ENCODE measurements at places on chromosomes 16 and 17.

DNA sequence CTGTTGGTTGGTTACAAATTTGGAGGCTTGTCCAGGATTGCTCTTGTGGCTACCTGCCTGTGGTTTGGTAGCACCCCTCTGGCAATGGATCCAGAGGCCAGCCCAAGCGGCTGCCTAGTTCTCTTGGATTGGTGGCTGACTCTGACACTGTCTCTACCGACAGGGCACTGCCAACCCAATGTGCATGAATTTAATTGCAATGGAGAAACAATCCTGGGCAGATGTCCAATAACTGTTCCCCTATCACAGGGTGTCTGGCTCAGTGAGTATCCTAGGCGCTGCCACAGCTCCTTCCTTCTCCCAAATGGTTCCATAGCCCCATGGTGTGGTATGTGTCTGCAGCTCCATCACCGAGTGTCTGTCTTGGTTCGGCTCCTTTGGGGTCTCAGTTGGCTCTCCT lies 19.5 kb downstream of the N4BP1 start:
- no peak for DNase-seq

- no peak for DNase-seq
These were observed 688.8 kb upstream of the SALL1 start for GRCh38 chr16:51839727-51840462.

- DNase-seq = no peak
These were observed 101.4 kb downstream of the TNFRSF13B start for GRCh38 chr17:16870253-16871245.

- no peak for DNase-seq
These were observed 549.0 kb downstream of the HS3ST4 start for GRCh38 chr16:26240807-26241206.

- DNase-seq = no peak
These were observed 15.2 kb downstream of the KRT23 start for GRCh38 chr17:40922239-40922638.

GRCh38 chr16:57184887-57185445 lies 873 bp downstream of the PSME3IP1 start:
- DNase-seq = no peak

GRCh38 chr16:71526111-71526631 lies at the start of gene CHST4:
TSS of gene CHST4 (plus strand) at chr16:71526426. CDS start at chr16:71536678, 10,252 bp downstream.
- peak; percentile 20 for DNase-seq

- DNase-seq = no peak
These were observed 73.6 kb downstream of the KCNJ2 start for GRCh38 chr17:70242781-70243437.

GRCh38 chr17:7283471-7284216 lies 2.1 kb downstream of the SLC2A4 start:
- no peak for DNase-seq

DNA sequence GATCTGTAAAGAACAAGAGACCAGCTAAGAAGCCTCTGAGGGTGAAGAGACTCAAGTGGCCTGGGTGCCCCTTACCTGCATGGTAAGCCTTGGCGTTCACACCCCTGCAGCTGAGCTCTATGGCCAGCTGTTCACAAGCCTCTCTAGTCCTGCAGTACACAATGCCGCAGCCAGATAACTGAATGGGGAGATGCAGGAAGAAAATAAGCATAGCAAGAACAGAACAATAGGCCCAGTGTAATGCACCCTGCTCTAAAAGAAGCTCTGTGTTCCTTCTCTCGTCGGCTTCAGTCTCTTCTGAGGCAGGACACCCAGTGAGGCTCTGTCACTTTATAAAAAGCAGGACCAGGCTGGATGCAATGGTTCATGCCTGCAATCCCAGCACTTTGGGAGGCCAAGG lies 5.4 kb downstream of the RECQL5 start:
- no peak for DNase-seq

GRCh38 chr16:30660424-30661261 lies 2.4 kb downstream of the FBRS start:
- DNase-seq = no peak

DNA sequence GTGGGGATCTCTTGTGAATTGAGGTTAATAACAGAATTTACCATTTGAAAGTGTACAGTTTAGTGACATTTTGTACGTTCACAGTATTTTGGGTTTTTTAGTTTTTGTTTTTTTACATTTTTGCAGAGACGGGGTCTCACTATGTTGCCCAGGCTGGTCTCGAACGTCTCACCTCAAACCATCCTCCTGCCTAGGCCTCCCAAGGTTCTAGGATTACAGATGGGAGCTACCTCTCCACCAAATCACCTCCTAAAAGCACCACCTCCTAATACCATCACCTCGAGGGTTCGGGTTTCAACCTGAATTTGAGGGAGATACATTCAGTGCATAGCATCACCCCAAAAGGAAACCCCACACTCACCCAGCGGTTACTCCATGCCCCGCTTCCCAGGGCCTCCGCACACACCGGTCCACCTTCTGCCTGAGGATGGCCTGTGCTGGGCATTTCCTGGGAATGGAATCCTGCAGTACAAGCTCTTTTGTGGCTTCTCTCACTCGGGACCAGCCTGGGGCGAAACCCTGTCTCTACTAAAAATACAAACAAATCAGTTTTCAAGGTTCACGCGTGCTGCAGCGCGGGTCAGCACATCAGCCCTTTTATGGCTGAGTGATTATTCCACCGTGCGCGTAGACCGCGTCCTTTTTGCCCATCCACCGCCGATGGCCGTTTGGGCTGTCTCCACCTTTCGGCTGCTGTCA lies 182.7 kb upstream of the CIBAR2 start:
- DNase-seq = no peak

DNA sequence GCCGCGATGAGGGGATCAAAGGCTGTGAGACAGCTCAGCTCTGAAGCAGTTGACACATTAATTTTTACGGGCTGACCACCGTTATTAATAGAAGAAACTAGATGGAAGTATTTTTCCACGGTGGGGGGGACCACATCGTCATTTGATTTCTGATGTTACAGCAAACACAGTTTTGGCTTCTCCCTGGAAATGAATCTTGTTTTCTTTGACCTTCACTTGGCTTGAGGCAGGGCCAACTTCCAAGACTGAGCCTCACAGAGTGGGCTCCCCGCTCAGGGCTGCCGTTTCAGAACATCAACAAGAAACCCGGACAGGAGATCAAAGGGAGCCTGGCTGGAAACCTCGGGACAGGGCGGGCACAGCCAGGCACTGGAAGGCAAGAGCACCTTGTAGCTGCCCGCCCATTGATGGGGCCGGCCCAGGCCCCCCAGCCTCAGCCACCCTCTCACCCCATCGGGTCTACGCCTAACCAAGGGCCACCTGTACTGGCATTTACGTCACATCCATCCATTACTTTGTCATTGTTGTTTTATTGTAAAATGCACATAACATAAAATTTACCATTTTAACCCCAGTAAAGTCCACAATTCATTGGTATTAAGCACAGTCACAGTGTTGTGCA lies 124.6 kb downstream of the C16orf95 start:
- no peak for DNase-seq

DNA sequence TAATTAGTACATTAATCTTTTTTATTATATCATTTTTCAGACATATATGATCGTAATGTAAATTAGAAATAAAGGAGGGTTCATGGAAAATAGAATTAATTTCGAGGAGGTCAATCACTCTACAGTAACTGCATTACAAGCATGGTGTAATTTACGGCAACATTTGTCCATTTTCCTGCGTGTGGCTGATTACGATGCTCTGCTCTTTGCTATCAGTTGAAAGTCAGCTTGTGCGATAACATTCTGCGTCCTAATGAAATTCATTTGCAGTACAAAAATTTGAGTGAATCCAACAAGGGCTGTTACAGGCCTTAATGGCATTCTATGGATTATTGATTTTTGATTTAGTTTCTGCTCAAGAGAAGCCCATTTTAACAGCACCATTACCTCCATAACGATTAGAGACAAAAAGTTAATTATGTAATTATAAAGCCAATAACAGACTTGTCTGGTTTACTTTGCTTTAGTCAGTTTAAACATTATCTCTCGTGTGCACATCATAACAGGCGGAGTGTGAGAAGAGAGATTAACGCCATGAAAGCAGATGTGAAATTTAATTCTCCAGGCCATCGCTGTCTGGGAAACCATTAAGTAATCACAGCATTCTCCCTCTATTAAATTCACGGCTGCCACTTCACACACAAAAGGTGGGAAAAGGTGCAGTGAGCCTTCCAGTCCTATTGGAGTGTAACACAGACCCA lies 256.4 kb upstream of the IRX3 start:
- DNase-seq = no peak

Measured in HS-5 (cell line).